Mesothelial cell of epicardium (in vitro differentiated cells): ENCODE measurements at places on chromosomes 5 and 9. TPM values are rescaled to one million over a fixed set of nuclear protein-coding genes. Genes with fewer than 3 reads are reported as not detected.

GRCh38 chr5:74595143-74595925 lies 45.2 kb downstream of the ENC1 start:
- no peak for DNase-seq

The DBN1 gene
- 365 to 369 TPM (median 367 TPM) in 3 replicates for total RNA-seq

The PRR7 gene
- 5.3 to 5.9 TPM (median 5.7 TPM) in 3 replicates for total RNA-seq

DNA sequence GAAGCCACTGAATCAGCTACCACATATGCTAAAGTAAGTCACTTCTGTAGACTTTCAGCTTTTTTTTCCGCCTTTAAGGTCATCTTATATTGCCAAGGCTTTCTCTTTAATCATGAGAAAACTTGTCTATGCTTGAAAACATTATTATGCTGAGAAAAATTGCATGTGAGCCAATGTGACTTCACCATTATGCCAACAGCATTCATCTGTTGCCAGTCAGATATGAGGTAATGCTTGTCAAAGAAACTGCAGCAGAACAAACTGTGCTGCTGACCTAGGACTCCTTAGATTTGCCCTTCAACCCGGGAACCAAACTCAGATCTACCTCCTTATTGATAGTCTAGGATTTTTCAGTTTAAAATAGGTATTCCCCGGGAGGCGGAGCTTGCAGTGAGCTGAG lies 34.3 kb downstream of the SLC44A1 start:
- DNase-seq: no peak

GRCh38 chr9:130480673-130481072 lies 35.9 kb downstream of the ASS1 start:
- no peak for DNase-seq

- no peak for DNase-seq
Observed at GRCh38 chr5:9408964-9409363, 136.9 kb downstream of the SEMA5A start.

GRCh38 chr9:131799177-131799823 lies 59.4 kb upstream of the RAPGEF1 start:
- DNase-seq: peak; percentile 68

DNA sequence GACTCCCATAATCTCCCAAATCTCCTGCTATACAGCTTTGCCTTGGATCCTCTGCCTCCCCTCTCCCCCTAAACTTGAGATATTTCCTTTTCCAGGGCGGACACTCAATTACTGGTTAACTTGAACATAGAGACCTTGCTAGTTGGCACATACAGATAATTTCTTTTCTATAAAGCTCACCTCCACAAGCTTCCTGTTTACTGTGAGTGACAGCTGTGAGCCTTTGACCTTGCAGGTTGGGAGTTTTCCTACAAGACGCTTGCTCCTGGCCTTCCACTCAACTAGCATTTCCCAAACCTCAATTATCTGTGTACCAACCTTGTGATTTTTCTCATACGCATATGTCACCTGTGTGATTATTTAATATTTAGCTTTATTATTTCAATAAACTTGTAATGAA lies 114.5 kb downstream of the GNA14 start:
- no peak for DNase-seq

- no peak for DNase-seq
Observed at GRCh38 chr5:132506094-132506692, 15.6 kb upstream of the IRF1 start.

DNA sequence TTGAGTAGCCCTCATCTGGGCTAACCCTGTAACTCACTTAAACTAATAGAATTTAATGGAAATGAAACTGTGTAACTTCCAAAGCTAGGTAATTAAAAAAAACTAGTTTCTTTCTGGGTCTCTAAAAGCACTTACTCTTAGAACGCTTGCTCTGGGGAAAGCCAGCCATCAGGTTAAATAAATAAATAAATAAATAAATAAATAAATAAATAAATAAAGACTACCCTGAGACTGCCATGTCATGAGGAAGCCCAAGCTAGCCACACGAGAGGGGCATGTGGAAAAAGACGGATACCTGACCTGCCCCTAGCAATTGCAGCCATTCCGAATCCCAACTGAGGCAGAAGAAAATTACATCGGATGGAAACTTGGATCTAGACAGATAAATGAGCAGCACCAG lies 51.3 kb upstream of the FER start:
- no peak for DNase-seq

GRCh38 chr5:31153521-31153920 lies 40.0 kb upstream of the CDH6 start:
- DNase-seq: no peak

GRCh38 chr5:859391-859790 lies 8.6 kb upstream of the ZDHHC11 start:
- no peak for DNase-seq

GRCh38 chr5:177479774-177480173 lies 6.3 kb upstream of the DBN1 start:
- no peak for DNase-seq

GRCh38 chr9:14219850-14220249 lies 94.1 kb downstream of the NFIB start:
- no peak for DNase-seq

- no peak for DNase-seq
Observed at GRCh38 chr5:117488976-117489500, 914.4 kb upstream of the SEMA6A start.

The ZNF454 gene
- total RNA-seq: 0.66 to 1.2 TPM (median 1.0 TPM) in 3 replicates

GRCh38 chr5:135085133-135085935 lies 51.3 kb upstream of the PITX1 start:
- no peak for DNase-seq

The CHSY3 gene
- total RNA-seq: 3.6 to 4.8 TPM (median 3.6 TPM) in 3 replicates

DNA sequence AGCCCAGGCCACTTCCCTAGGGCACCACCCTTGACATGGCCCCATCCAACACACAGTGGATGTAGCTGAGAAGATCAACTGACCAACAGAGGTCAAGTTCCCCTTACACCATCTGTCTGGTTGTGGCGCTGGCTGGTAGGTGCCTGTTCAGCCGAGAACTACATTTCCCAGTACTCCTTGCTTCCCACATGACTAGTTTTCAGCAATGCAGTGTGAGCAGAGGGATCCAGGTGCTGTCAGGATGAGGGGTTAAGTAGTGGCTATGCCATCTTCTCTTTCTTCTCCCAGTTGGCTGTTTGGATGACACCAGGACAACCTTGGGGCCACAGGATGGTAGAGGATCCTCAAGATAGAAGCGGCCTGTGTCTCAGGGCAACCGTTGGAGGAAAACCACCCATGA lies 48.6 kb upstream of the SH3PXD2B start:
- no peak for DNase-seq

DNA sequence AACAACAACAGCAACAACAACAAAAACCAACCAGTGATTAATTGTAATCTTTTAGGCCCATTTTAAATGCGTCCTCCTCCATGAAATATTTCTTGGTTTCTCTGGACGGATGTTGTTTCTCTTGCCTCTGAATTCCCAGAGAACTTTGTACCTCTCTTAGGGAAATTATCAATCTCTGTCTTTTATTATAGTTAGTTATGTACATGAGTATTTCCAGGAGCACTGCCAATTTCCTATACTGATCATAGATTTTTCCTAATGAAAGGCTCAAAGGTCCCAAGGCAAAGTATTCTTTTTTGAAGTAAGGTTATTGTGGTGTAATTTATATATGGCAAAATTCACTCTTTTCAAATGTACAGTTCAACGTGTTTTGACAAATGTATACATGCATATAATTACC lies 20.4 kb upstream of the PALM2AKAP2 start:
- DNase-seq: no peak

DNA sequence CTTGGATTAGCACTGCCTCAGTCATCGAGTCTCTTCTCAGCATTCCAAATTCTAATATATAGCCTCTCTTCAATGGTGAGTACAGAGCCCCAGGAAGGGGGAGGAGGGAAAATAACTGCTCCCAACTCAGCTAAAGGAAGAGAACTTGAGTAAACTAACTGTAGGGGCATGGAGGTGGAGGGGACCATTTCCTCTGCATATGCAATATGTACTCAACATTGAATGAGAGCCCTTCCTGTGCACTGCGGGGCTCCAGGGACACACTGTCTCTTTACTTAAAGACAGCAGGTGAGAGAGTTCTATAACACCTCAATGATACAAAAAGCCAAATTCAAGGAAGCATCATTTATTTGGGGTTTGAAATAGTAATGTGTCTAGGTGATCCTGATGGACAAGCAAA lies 75.1 kb downstream of the GNAQ start:
- DNase-seq: no peak

DNA sequence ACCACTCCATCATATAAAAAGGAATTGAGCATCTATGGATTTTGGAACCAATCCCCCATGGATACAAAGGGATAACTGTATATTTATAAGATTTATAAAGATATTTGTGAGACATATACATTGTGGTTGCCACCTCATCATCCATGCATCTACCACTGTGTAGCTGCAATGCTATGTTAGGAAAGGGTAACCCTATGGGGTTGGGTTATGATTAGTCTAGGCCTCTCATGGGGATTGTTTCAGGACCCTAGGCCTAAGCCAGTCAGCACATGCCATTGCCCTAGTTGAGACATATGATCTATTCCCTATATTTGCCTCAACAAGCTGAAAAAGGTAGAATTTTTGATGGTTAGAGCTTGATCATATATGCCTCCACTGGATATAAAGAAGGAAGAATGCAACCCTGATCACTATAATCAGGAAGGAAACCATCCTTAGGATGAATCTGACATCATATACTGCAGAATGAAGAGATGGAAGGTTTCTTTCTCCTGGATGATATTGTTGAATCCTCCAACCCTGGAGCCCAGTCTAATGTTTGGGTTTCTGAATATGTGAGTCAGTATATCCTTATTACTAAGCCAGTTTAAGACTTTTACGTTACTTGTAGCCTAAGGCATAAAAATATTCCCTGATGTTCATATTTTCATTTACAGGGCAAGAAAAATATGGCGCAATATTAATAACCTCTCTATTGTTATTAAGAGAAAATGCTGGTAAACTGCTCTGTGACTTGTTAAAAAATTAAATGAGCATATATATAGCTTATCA lies 94.2 kb downstream of the ADAMTS19 start:
- no peak for DNase-seq

The MCTP1 gene
- 7.9 to 10.2 TPM (median 9.1 TPM) in 3 replicates for total RNA-seq

The SFXN1 gene
- 82.1 to 94.3 TPM (median 87.4 TPM) in 3 replicates for total RNA-seq

The CAVIN4 gene
- 4.3 to 4.9 TPM (median 4.8 TPM) in 3 replicates for total RNA-seq

The HTR1A gene
- total RNA-seq: 0.13 TPM in 1 of 3 replicates, not detected in the others

- no peak for DNase-seq
Observed at GRCh38 chr5:75034137-75034739, 18.1 kb downstream of the GCNT4 start.

DNA sequence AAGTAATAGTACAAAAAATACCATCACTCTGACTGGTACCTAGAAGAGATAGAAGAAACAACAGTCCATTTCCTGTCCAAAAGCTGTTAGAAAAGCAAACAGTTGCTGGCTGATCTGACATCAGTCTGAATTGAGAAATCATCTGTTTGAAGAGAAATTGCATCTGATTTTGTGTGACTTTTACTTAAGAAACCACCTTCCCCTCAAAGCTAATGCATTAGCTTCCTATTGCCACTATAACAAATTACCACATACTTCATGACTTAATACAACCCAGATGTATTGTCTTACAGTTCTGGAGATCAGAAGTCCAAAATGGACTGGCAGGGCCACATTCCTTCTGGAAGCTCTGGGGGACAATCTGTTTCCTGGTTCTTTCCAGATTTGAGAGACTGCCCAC lies 385.9 kb upstream of the TLE4 start:
- DNase-seq: no peak

The PCDHA3 gene
- 0.31 to 0.40 TPM (median 0.32 TPM) in 3 replicates for total RNA-seq

The MOB3B gene
- 13.6 to 14.8 TPM (median 14.6 TPM) in 3 replicates for total RNA-seq

GRCh38 chr5:129120158-129120581 lies 25.6 kb downstream of the ISOC1 start:
- DNase-seq: no peak

GRCh38 chr9:91803970-91804752 lies 145.9 kb downstream of the ROR2 start:
- no peak for DNase-seq

The LSM11 gene
- total RNA-seq: 5.2 to 6.0 TPM (median 5.6 TPM) in 3 replicates

GRCh38 chr9:98707166-98708102 lies 1.3 kb downstream of the GABBR2 start:
- no peak for DNase-seq

DNA sequence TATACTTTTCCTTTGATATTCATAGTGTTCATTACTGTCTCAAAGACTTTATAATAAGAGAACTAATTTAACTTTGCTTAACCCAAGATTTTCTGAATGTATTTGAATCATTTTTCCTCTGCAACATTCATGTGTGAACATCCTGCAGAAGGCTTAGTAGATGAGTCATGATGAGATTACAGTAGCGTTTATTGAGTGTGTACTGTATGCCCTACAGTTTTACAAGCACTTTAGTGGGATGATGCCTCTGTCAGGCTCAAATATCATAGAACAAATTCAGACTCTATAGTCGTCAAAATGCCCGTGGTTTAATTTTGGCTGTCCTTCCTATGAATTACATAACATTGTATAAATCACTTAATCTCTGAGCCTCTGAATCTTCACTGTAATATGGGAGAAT lies 41.2 kb downstream of the FYB1 start:
- DNase-seq: no peak

The TAF7 gene
- 97.2 to 103 TPM (median 99.6 TPM) in 3 replicates for total RNA-seq
